T-helper 1 cell (primary cell): ENCODE measurements at places on chromosomes 16 and 17.

DNA sequence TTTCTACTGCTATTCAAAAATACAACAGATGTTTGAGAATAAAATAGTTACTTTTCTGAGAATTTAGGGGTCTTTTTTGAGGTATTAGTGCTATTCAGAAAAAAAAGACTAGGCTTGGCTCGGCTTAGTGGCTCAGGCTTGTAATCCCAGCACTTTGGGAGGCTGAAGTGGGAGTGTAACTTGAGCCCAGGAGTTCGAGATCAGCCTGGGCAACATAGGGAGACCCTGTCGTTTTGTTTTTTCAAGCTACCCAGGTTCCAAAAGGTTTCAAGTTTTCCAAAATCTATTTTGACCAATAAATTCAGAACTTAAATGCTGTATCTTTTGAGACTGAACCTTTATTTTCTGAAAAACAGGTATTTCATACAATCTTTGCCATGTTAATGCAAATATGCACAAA is 3.2 kb upstream of the ARL6IP1 start:
- DNase-seq, result no peak

DNA sequence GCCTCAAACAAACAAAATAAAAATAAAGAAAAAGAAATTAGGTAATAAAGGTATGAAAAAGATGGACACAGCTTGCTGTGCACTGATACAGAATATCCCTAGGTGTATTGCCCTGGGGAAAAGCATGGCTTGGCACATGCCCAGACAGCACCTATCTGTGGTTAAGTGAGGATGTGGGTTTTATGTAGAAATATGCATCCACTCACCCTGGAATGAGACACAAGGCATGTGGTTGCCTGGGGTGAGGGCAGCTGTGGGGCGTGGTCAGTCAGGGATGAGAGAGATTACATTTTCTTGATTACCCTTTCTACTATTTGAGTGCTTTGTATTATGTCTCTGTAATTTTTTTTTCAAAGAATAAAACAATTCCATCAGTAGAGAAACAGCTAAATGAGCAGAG is 6.9 kb downstream of the PLLP start:
- DNase-seq, result peak; percentile 68

DNA sequence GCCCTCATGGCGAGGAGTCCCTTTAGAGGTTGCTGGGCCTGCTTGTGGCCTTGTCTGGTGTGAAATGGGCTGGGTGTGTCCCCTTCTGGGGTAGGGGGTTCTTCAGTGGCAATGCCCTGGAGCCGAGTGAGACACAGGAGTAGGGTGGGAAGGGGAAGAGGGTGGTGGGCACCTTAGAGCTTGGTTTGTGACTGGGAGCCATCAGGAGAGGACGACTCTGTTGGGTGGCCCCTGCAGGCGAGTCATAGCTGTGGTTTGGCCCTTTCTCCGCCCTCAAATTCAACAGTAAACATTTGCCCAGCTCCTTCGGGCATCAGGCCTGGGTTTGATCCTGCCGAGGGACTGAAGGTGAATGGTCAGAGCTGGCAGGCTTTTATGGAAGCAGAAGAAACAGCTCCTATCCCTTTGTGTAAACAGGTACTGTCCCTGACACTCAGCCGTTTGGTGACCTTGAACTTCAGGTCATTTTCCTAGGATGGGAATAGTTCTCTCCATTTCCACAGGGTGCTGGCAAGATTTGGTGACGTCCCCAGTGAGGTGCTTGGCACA is 2.9 kb downstream of the E4F1 start:
- no peak for DNase-seq

- no peak for DNase-seq
These were observed 90.8 kb upstream of the PMFBP1 start for GRCh38 chr16:72262711-72263110.
